ENCODE measurements at places on chromosomes 1 and 21.

DNA sequence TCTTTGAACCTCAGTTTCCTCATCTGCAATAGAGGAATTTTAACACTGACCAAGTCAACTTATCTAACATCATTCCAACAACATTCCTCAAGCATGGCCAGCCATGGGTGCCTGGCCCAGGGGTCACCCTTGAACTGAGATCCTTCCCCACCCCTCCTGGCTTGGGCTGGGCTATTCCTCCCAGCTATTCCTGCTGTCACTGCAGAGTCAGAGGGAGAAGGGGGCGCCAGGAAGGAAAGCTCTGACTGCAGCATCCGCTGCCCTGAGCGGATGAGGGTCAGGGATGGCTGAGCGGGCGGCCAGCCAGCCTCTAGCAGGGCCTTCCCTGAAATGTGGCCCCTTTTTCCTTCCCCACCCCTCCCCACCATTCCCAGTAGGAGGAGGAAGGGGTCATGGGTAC lies 3.1 kb downstream of the TINAGL1 start:
- no peak for DNase-seq

GRCh38 chr1:108643492-108644335 lies 17.2 kb downstream of the HENMT1 start:
- peak; percentile 59 for DNase-seq

- DNase-seq, result no peak
These were observed 902.9 kb downstream of the LTN1 start for GRCh38 chr21:28089599-28090441.

GRCh38 chr1:182806015-182806678 lies 16.6 kb downstream of the NPL start:
- DNase-seq, result no peak

- DNase-seq, result no peak
These were observed 410.1 kb upstream of the LYPLAL1 start for GRCh38 chr1:218763538-218763937.

DNA sequence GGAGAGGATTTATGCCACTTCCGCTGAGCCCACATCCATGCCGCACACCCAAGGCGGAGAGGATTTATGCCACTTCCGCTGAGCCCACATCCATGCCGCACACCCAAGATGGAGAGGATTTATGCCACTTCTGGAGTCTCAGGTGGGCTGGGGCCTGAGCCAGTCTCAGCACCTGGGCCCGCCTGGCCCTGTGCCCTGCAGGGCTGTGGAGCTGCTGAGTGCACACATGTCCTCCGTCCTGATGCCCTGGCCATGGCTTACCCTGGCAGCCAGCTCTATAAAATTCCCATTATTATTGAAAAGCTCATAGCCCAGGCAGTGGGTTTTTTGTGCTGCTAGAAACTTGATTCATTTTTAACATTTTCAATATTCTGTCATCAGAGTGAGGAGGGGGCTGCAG lies 89.8 kb upstream of the TMEM51 start:
- no peak for DNase-seq

Data from NCI-H1694 (cell line).